GM18507 (cell line): ENCODE measurements at places on chromosomes 2 and 18.

DNA sequence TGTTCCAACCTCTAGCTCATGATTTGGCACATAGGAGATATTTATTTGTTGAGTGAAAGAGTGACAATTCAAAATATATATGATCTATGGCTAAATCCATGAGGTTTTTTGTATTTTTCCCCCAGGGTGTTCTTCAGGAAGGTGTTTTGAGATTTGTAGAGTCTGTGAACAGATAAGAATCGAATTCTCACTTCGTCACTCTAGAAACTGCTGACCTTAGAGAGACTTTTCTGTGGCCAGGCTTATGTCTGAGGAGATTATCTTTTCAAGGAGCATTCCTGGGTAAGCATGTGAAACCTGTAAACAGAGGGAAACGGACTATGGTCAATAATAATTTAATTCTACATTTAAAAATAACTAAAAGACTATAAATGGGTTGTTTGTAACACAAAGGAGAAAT is 849 bp upstream of the ITGB6 start:
- no peak for DNase-seq

- no peak for DNase-seq
These were observed 643.6 kb upstream of the DDX18 start for GRCh38 chr2:117170897-117171296.

DNA sequence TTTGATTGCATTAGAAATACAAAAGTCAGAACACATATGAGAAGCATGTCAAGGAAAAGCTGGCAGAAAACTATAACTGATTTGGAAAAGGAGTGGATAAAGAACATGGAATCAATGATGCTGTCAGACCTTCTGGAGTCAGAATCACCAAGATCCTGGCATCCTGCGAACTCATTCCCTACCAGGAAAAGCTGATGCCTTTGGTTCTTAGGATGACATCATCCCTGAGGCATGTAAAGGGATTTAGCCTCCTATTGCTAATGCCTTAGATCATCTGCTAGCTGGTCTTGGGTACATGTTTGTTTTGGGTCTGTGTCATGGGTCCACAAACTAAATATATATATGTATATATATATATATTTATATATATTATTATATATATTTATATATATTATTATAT is 680.7 kb downstream of the EPHA4 start:
- DNase-seq: no peak

DNA sequence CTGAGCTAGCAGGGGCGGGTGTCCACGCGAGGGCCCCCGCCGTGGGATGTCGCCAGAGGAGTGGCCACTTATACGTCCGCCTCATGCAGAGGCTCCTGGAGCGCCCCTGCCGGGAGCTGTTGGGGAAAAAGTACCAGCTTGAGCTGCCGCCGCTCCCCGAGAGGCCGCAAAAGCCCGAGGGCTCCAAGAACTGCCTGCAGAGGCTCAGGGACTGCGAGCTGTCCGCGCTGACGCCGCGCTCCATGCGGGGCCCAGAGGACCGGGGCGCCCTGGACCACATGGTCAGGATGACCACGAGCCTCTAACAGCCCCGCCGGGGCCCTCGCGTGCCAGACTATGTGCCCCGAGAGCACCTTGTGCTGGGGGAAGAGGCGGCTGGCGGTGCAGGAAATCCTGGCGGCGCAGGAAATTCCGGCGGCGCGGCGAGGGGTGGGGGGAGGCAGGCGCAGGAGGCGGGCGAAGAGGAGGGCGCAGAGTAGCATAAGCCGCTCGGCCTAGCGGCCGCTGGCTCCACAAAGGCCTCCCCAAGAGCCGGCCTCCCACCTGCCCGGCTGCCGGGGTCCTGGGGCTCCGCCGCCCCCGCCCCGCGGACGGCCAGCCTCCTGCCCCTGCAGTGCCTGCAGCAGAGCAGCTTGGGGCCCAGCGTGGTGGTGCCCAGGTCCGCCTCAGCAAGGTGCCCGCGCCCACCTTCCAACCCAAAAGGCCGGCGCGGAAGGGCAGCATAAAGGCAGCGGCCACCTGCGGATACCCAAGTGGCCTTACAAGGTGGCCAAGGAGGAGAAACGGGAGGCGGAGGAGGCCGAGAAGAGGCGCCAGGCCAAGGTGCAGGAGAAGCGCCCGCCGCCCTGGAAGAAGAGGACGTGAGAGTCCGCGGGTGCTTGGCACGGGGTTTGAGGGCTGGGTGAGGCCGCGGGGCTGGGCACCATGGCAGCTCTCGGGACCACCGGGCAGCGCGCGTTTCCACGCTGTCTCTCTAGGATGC is 42.1 kb upstream of the TRIM43B start:
- peak; percentile 32 for DNase-seq

DNA sequence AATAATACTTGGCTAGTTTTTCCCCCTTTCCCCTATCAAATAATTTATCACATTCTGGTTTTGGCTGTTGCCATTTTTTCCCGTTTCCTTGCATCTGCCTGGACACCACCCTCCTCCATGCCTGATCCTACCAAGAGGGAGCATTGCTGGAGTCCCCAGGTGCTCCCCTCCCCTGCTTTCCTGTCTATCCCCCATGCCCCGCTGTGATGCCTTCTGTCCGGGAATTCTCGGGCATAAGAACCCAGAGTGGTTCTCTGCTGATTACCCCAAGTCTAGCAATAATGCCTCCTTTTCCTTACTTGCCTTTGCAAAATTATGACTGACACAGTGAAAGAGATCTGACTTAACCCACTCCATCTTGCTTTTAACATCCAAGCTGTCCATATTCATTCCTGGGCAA is 248.0 kb upstream of the PXDN start:
- DNase-seq: no peak

DNA sequence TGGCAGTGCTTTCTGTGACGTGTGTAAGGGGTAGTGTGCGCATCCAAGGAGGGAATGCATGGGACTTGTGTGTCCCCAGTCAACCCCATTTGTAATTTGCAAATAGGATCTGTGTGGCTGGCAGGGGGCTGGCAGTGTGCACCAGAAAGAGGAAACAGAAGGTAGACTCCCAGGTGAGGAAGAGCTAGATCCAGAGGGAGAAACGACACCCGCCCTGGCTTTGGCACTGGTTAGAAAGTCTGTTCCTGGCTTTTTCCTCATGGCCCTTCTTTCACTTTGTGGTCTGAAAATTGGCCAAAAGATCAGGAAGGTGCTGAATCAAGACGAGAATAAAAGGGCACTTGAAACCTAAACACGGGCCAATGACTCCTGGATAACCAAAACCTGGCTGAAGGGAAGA is 33.3 kb downstream of the PRKCE start:
- DNase-seq: no peak

DNA sequence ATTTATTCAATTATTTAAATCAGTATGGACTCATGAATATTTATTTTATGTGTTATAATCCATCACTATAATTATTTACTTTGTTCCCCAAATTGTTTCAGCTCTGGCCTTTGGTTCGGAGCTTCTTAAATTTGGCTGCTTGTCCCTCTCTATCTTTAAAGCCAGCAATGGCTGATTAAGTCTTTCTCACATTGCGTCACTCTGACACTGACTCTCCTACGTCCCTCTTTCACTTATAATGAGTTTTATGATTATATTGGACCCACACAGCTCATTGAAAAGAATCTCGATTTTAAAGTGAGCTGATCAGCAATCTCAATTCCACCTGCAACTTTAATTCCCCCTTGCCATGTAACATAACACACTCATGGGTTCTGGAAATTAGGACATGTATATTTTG is 185.2 kb upstream of the SLC39A10 start:
- DNase-seq: no peak

- no peak for DNase-seq
These were observed 37.4 kb downstream of the TMEM87B start for GRCh38 chr2:112092286-112093041.

- DNase-seq: no peak
These were observed 48.1 kb downstream of the EMILIN2 start for GRCh38 chr18:2894841-2895370.

DNA sequence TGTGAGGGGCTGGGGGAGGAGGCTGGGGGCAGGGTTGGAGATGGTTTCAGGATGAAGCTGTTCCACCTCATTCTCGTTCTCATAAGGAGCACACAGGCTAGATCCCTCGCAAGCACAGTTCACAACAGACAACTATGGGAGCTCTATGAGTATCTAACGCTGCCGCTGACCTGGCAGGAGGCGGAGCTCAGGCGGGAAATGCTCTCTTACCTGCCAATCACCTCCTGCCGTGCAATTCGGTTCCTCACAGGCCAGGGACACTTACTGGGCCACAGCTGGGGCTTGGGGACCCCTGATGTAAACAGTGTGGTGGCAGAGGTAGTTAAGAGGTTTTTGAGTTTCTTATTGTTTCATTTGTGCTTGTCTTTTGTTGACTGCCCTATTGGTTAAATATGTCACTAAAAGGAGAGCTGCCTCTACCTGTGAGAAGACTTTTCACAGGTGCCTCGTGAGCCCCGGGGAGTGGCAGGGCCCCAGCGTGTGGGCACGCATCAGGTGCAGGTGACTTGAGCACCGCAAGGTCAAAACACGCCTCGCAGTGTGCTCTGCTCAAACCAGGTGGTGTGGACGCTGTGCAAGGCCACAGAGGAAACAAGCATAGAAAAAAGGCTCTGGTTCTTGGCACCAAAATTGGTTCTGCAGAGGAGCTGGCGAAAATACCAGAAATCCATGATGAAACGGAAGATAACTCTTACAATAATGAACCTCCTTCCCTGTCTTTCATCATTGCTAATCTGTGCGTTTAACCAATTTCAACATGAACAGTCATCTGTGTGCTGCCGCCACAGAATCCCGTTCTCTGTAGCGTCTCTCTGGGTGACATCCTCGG is 10.2 kb downstream of the MLPH start:
- no peak for DNase-seq

- DNase-seq: no peak
These were observed 1352.8 kb upstream of the SLC39A10 start for GRCh38 chr2:194304191-194304590.

- no peak for DNase-seq
These were observed 39.7 kb downstream of the CYB5A start for GRCh38 chr18:74252039-74252395.

- DNase-seq: no peak
These were observed 55.8 kb downstream of the GDF7 start for GRCh38 chr2:20722592-20723240.

DNA sequence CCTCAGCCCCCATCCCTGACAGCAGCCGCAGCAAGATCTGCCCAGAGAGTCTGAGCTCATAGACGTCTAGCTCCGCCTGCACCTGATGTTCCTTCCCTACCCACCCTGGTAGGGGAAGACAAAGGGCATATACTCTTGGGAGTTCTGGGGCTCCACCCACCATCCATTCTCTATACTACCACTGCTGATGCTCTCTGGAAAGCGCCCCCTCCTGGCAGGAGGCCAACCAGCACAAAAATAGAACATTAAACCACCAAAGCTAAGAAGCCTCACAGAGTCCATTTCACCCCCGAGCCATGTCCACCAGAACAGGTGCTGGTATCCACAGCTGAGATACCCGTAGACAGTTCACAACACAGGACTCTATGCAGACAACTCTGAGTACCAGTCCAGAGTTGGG is 662.6 kb upstream of the FAM98A start:
- no peak for DNase-seq

- DNase-seq: no peak
These were observed 3.0 kb downstream of the TGIF1 start for GRCh38 chr18:3452750-3453539.

GRCh38 chr2:149872638-149873150 is 285.1 kb upstream of the MMADHC start:
- DNase-seq: no peak

DNA sequence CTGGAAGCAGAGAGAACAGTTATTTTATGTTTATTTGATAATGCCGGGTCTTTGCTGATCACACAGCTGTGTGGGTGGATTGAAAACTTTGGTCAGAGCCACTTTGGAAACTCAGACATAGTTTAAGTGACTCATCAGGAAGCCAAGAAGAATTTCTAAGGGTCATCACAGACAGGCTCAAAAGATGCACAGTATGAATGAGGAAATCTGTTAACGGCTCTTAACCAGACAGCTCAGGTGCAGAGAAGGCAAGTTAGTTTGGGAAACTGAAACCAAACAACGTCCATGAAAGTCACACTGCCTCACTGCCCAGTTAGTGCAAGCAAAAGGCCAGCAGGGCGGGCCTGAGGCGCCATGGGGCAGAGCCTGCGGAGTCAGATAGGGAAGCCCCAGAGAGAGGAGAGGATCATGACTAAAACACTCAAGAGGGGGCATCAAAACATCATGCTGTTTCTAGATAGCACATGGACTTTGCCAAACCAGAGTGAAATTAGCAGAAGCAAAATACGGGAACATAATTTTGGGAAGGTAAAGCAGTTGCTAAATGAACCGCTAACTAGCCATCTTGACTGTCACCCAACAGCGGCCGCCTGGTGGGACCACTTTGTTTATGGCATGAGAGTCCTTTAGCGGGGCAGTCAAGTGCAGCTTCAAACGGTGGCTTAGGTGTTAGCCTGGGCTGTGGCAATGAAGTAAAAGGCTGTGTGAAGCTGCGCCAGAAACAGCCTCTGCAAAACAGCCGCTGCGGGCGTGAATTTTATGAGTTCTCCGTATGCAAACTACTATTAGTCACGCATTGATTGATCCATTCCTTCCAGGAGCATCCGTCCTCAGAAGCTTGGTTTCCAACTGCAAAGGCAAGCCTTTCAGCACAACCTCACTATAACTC is 101.2 kb downstream of the KCTD18 start:
- no peak for DNase-seq

DNA sequence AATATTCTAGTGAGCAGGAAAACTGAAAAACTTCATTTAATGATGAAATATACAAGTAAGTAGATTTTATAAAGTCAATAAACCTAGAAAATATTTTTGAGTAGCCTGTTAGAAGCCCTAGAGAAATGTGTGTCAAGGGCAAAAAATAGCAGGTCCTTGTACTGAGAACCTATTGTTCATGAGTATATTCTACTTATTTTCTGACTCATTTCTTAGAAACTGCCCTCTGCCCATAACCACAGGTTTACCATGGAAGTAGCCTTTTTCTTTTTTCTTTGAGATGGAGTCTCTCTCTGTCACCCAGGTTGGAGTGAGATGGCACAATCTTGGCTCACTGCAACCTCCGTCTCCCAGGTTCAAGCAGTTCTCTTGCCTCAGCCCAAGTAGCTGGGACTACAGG is 19.4 kb upstream of the SELENOI start:
- no peak for DNase-seq

- no peak for DNase-seq
These were observed 72.9 kb downstream of the EN1 start for GRCh38 chr2:118774458-118775133.

GRCh38 chr2:40434731-40435271 is 17.1 kb downstream of the SLC8A1 start:
- DNase-seq: no peak

DNA sequence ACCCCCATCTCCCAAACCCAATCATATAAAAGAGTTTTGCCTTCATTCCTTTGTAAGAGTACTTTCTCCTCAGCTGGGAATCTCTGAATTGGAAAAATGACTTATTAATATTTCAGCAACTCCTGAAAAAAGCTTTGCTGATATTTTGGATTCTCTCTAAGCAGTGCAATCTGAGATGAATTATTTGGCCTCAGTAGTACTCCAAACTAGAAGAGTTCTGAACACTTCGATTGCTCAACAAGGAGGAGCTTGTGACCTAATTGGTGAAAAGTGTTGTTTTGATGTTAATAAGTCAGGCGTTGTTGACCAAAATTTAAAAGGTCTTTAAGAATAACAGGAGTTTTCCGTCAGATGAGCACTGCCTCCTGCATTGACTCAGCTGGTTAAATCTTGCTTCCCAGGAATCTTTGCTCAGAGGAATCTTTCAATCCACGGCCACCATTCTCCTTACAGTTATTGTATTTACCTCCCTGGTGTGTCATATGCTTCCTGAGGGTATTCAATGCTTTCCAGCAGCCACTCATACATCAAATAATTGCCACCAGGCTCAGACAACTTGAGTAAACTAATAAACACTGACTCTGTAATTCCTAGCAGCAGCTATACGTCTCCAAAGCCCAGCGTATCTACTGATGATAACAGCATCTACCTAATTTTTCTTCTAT is 24.5 kb upstream of the LIPG start:
- DNase-seq: no peak
